CD14-positive monocyte (primary cell): ENCODE measurements at places on chromosomes 12 and 14. TPM values are rescaled to one million over a fixed set of nuclear protein-coding genes. Genes with fewer than 3 reads are reported as not detected.

The EPYC gene
- not detected for polyA plus RNA-seq

GRCh38 chr12:176321-177181, 37.4 kb downstream of the SLC6A12 start:
- H3K27ac ChIP-seq: no peak overlapping the region
- H3K4me1 ChIP-seq: peaks cover 46% of the 10 kb centered on the region
- no peaks in the 10 kb centered on the region for H3K36me3 ChIP-seq
- no peak overlapping the region for H3K4me3 ChIP-seq
- no peak for DNase-seq

DNA sequence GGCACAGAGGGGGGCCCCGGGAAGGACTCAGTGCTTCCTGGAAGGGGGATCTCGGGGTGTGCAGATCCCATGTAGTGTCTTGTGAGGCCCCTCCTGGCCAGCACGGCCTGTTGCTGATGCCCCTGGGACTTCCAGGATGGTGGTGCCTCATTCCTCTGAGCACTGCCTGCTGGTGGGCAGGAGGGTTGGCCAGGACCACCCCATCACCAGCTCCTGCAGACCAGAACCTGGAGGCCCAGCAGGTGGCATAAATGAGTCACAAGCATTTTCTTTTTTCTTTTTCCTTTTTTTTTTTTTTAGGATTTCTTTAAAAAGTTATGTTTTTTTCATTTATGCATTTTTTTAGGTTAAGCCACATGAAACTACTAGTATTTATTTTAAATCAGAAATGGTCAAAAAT, 8.0 kb downstream of the MMP17 start:
- no peak for DNase-seq
- no peak overlapping the region for H3K4me3 ChIP-seq
- no peaks in the 10 kb centered on the region for H3K27me3 ChIP-seq
- peaks cover 4% of the 10 kb centered on the region for H3K4me1 ChIP-seq

GRCh38 chr12:58425481-58426392, 484.4 kb downstream of the ATP23 start:
- no peak for DNase-seq
- no peaks in the 10 kb centered on the region for H3K4me1 ChIP-seq
- H3K36me3 ChIP-seq: no peaks in the 10 kb centered on the region
- no peak overlapping the region for H3K4me3 ChIP-seq
- H3K27me3 ChIP-seq: no peaks in the 10 kb centered on the region

DNA sequence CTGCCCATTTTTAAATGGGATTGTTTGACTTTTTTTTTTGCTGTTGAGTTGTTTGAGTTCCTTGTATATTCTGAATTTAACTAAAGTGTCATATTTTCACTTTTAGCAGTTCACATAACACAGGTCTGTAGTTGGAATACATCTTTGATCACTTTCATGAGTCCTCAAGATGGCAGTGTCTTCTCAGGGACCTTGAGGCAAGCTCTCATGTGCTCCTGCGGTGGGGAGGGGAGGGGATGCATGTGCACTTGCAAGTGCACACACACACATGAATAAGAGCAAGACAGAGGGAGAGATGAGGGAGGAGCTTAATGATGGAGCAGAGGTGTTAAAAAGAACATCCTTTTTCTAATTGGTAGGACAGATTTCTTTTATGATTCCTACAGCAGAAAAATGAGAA, 291.4 kb upstream of the OR4E1 start:
- DNase-seq: no peak
- H3K27ac ChIP-seq: no peak overlapping the region
- no peaks in the 10 kb centered on the region for H3K4me1 ChIP-seq
- H3K4me3 ChIP-seq: no peak overlapping the region
- H3K36me3 ChIP-seq: no peaks in the 10 kb centered on the region

DNA sequence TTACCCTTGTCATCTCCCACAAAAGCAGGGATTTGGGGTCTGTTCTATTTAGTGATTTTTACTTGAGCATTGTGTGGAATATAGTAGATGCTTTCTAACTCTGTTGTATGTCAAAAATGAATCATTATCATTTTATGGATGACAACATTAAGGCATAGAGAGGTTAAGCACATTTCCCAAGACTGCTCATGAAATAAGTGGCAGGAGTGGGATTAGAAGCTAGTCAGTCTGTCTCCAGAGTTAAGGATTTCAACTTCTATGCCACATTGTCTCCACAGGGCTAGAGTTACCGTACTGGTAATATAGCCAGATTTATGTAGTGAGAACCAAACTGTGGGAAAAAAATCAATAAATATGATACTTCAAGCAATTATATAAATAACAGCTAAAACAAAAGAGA, 170.6 kb upstream of the DCN start:
- peaks cover 2% of the 10 kb centered on the region for H3K27me3 ChIP-seq
- H3K36me3 ChIP-seq: no peaks in the 10 kb centered on the region
- no peak for DNase-seq
- no peak overlapping the region for H3K27ac ChIP-seq

DNA sequence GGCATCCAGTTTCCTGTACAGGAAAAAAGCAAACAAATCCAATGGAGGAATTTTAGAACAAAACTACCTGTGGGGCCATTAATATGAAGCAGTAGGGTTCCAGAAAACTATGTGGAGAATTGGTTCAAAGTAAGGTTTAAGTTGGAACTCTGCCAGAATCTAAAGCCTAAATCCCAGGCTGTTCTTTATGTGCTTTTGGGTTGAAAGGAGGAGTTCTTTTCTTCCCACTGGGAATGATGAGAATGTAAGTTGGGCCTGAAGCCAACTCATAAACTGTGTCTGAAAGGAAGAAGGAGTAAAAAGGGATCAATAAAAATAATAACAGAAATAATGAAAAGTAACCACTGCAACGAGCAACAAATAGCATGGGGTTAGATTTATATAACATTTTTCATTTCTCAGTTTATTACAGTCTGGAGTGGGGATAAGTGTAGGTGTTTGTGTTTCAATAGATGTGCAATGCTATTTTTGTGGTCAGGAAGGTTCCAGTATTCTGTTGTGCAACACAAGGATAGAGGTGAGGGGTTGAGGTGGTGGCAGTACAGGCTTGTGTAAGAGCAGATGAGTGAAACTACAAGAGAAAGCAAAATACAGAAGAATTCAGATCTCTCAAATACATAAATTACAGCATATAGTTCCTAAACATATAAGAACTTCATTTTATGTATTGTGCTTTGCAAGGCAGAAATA, 373.6 kb downstream of the EMP1 start:
- H3K4me1 ChIP-seq: no peaks in the 10 kb centered on the region
- no peak for DNase-seq
- no peak overlapping the region for H3K4me3 ChIP-seq
- H3K27me3 ChIP-seq: no peaks in the 10 kb centered on the region
- no peaks in the 10 kb centered on the region for H3K36me3 ChIP-seq

The CGRRF1 gene
- 18.6 TPM for polyA plus RNA-seq

- DNase-seq: no peak
- no peaks in the 10 kb centered on the region for H3K4me1 ChIP-seq
- H3K36me3 ChIP-seq: no peaks in the 10 kb centered on the region
- no peak overlapping the region for H3K27ac ChIP-seq
- H3K4me3 ChIP-seq: no peak overlapping the region
Measured at GRCh38 chr12:40828593-40828990, 136.4 kb downstream of the CNTN1 start.

DNA sequence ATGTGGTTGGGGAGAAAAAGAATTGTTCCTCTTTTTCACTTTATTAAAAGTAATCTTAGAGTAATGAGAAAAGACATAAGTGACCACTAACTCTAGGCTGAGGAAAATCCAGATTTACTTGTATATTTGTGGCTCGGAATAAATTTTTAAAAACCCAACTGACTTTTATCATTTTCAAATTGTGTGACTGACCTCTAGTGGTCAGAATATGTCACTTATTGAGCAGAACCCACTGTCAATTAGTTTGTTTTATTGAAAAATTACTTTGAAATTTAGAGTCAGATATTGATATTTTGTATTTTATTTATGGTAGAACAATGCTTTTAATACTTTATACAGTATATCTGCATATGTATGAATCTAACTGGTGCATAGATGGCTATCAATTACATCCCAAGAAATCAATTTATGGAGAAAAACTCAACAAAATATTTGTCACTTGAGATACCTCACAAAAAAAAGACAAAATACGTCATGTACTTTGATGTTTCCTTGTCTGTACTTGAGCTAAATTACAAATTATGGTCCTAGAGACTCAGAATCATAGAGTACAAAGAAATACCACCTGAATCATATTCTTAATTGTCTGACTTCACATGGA, 229.4 kb downstream of the CNTN1 start:
- no peak overlapping the region for H3K27ac ChIP-seq
- no peak overlapping the region for H3K4me3 ChIP-seq
- H3K27me3 ChIP-seq: no peaks in the 10 kb centered on the region
- DNase-seq: no peak
- H3K4me1 ChIP-seq: no peaks in the 10 kb centered on the region

DNA sequence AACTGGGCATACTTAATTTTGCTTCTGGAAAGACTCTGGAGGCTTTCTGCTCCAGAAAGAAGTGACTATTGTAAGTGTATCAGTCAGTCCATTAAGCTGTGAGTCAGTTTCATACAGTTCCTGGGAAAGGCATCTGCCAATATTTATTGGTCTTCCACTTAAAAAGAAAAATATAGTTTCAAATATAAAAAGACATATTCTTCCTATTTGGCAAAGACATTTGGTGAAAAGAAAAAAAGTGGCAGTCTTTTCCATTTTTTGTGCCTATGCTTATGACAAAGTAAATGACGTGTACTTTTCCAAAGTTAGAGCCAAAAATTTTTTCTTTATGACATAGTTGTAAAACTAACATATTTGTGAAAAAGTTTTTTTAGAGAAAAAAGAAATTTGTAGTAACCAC, 12.3 kb downstream of the TMEM30B start:
- H3K27me3 ChIP-seq: peaks cover 4% of the 10 kb centered on the region
- H3K4me3 ChIP-seq: no peak overlapping the region
- H3K27ac ChIP-seq: no peak overlapping the region
- H3K36me3 ChIP-seq: no peaks in the 10 kb centered on the region
- peaks cover 4% of the 10 kb centered on the region for H3K4me1 ChIP-seq
- DNase-seq: no peak

The TAS2R9 gene
- not detected for polyA plus RNA-seq

GRCh38 chr12:123571343-123571813, 13.0 kb upstream of the TMED2 start:
- no peak overlapping the region for H3K27ac ChIP-seq
- H3K4me3 ChIP-seq: no peak overlapping the region
- H3K4me1 ChIP-seq: no peaks in the 10 kb centered on the region
- DNase-seq: no peak
- H3K27me3 ChIP-seq: no peaks in the 10 kb centered on the region

DNA sequence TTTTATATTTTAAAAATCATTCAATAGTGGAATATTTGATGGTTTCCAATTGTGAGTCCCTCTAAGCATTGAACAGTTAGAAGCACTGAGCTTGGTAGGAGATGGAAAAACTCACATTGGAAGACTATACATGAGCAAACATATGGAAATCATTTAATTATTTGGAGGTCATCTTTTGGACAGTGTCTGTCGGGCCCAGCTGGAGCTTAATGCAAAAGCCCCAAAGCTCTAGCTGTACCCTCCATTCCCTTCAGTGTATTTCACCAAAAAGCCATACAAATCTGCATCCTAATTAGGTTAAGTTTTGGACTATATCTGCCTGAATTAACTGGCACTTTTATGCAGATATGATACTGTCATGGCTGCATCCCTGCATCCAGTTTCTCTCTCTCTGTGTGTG, 365.7 kb downstream of the FLRT2 start:
- no peak for DNase-seq
- H3K4me3 ChIP-seq: no peak overlapping the region
- H3K27me3 ChIP-seq: no peaks in the 10 kb centered on the region
- H3K27ac ChIP-seq: no peak overlapping the region

GRCh38 chr12:105613269-105613668, 282.8 kb downstream of the C12orf75 start:
- H3K4me3 ChIP-seq: no peak overlapping the region
- H3K36me3 ChIP-seq: no peaks in the 10 kb centered on the region
- no peak overlapping the region for H3K27ac ChIP-seq
- DNase-seq: no peak
- H3K27me3 ChIP-seq: no peaks in the 10 kb centered on the region

The DBX2 gene
- polyA plus RNA-seq: not detected
